Karpas-422 (cell line): ENCODE measurements at places on chromosomes 3 and 15.
A peak's percentile ranks its signal among the peaks of the same experiment; 100 is the strongest.

GRCh38 chr3:113250566-113250965, 39.2 kb downstream of the BOC start:
- DNase-seq: no peak

GRCh38 chr15:89170364-89170763, 51.0 kb downstream of the RLBP1 start:
- DNase-seq: no peak

- DNase-seq: peak; percentile 90
Observed at GRCh38 chr15:89017370-89018066, 70.7 kb upstream of the ABHD2 start.

- DNase-seq: no peak
Observed at GRCh38 chr15:60523056-60523455, 44.1 kb upstream of the ICE2 start.

DNA sequence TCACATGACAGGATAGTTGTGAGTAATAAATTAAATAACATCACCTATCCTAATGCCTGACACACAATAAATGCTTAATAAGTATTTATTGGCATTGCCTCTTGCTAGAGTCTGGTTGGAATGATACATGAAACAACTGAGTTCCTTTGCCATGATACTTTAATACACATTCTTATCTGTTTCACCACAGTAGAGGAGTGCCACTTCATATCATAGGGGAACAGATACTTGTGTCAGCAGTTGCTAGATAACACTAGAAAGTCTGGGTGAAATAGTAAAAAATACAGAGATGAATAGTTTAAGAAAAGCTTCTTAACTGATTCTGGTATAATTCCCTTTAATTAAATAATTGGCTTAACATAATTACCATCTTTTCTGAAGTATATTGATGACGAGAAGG, 380.0 kb upstream of the GOLIM4 start:
- no peak for DNase-seq

DNA sequence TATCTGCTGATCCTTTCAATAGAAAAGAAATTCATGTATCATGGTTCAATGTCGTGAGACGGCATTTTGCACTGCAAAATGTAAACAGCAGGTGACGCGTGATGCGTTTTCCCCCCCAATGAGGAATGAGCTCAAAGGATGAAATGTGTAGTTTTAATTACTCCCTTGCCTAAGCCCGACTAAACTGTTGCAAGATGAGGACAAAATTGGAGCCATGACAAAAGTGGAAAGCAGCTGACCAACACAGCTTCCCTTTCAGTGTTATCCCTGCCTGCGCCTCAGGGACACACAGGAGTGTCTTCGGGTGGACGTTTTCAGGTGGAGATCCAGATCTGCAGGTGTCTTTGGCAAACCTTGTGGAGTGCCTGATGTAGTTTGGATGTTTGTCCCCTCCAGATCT, 92.0 kb downstream of the GABRG3 start:
- DNase-seq: no peak

- no peak for DNase-seq
Observed at GRCh38 chr15:44308889-44309288, 20.4 kb downstream of the GOLM2 start.

GRCh38 chr3:189685291-189685690, 54.1 kb downstream of the TP63 start:
- no peak for DNase-seq
